NCI-H1417 (cell line): ENCODE measurements at places on chromosomes 11 and 22.
A peak's percentile ranks its signal among the peaks of the same experiment; 100 is the strongest.

DNA sequence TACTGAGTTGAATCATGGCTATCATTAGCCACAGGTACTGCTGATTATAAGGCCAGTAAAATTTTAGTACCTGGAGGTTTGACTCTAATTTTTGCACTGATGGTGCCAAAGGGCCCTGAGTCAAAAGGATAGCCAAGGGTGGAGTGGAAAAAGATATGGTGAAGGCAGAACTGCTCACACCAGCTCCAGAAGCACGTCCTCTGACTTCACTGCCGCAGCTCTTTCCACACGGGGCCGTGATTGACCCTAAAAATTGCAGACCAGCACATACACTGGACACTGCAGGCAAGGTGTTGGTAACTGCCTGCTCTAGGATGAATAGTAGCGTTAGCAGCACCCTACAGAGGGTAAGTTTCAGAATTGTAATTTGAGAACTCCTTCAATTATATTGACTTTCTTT, 25.4 kb upstream of the GRIK4 start:
- DNase-seq = no peak

DNA sequence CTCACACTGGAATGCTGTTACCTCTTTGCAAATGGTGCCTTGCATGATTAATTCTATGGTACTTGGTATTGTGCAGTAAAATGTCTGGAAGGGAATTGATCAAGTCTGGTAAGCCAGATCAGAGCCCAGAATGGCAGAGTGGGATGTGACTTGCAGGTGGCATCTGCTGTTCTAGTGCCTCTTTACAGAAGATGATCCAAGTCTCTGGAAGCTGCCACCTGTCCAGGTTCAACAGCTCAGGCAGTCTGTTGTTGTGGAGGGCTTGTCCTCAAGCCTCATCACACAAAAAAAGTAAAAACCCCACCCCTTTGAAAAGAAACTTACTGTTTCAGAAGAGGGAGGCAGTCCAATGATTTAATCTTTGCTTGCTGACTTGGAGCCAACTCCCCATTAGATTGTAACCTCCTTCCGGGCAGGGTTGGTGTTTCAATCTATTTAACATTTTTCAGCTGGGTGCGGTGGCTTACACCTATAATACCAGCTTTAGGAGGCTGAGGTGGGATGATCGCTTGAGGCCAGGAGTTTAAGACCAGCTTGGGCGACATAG, 17.1 kb downstream of the ZNRF3 start:
- no peak for DNase-seq

GRCh38 chr11:43868852-43869567, 11.6 kb upstream of the ALKBH3 start:
- DNase-seq = peak; percentile 48

GRCh38 chr11:130429120-130429681, 792 bp upstream of the ADAMTS8 start:
- no peak for DNase-seq

DNA sequence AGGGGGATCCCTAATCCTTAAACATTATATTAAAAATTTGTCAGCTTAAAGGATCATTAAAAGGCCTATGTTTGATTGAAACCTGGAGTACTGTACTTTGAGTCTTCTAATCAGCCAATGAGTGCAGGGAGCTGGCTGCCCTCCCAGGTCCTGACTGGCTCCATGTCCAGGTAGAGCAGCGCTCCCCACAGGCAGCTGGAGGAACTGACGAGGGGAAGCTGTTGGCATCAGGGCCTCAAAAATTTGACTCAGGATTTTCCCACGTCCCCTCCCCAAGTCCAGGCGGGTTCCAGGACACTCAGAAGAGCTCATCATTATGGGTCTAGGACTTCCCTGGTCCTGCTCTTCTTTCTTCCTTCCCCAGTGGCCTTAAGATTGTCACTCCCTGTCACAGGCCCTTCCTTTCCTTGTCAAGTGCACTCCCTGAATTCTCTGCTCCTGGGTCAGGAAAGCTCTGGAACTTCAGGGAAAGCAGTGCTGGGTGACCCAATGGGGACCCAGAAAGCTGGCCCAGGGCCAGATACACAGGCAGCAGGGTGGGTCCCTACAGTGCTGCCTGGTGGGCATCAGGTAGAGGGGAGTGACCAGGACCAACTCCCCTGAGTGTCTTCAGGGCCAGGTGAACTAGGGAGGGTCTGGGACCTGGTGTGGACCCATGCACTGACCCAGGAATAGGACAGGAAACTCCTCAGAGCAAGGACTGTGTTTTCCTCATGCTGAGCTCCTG, 65.5 kb downstream of the GGTLC2 start:
- no peak for DNase-seq

GRCh38 chr22:30860176-30861105, 108.1 kb downstream of the MORC2 start:
- no peak for DNase-seq

DNA sequence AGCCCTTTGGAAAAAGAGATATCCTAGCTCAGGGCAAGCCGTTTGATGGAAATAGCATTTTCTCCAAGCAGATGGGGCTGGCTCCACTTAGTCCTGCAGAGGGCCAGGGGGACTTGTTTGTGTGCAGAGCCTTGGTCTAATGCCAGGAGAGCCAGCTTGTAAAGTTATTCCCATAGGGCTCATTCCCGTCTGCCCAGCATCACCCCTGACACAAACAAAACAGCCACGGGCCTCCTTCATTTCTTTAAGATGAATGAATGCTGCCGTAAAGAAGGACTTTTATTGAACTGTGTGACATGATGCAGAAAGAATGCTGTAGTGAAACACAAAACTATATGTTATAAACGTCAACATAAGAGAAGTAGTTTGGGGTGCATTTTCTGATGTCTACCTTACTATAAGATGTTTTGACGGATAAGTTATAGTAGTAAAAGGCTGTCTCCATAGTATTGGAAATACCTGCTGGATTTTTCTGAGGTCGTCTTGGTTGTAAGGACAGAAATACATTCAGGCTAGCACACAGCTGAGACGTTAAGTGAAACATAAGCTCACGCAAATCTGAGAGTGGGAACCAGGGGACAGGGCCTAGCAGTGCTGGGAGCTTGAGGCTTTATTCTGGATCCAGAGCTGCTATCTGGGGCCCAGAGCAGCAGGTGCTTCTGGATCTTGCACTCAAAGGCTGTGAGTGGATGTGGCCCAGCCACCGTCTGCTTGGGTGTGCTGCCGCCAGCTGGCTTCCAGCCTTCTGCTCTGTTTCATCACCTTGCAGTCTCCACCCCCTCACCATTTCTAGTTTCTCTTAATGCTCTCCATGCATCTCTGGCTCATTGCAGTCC, 53.3 kb downstream of the NCAM1 start:
- peak; percentile 81 for DNase-seq

GRCh38 chr11:129731316-129731715, 84.3 kb upstream of the TMEM45B start:
- peak; percentile 59 for DNase-seq

DNA sequence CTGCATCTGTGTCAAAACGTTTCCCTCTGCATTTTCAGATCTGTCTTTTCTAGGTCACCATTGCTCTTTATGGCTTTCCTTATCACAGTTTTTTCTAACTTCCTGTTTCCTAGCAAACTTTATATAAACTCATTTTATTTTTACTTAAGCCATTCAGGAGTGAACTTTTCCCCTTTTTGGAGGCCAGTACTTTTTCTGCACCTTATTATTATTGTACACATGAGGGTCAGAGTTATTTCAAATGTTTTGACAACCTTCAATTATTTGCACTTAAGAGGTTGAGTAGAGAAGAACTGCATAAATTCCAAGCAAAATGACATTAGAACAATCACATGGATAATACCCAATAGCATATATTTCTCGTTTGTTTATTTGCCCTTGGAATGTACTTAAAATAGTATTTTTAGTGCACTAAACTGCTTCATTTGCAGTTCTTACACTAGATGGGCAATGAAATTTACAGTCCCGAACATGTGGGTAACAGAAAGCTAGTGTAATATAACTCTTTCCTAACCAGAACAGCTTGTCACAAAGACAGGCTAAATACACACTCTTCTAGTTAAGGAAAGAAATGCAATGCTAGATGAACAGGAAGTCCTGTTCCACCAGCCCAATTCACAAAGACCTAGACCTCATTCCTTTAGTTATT, 79.5 kb downstream of the UBASH3B start:
- no peak for DNase-seq

DNA sequence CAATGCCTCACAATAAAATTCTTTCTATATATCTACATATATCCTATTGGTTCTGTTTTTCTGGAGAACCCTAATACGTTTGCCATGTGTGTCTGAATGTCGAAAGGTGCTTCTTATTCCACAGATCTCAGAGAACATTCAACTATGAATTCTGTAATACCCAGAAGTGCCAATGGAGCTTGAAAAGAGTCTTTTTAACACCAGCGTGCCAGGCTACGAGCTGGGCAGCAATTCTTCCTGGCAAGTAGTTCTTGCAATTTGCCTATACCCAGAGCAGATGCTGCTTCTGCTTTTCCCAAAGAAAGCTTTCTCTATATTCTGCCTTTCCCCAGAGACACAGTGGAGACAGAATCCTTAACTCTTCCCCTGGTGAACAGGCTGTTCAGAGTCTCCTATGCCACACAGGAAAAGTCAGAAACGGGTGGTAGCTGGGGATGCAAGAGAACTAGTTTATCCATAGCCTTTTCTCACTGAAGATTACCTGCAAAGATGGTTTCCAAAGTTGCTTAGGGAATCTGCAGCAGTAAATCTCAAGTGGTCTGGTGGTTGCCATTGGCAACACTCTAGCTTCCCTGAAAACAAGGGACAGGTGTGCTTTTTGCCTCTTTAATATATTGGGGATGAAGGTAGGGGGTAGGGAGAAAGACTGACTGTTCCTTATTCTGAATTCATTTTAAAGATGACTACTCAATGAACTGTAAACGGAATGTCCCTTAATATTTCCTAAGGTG, 16.8 kb upstream of the PAFAH1B2 start:
- DNase-seq = peak; percentile 74

GRCh38 chr11:57213342-57214097, 23.5 kb downstream of the APLNR start:
- no peak for DNase-seq

DNA sequence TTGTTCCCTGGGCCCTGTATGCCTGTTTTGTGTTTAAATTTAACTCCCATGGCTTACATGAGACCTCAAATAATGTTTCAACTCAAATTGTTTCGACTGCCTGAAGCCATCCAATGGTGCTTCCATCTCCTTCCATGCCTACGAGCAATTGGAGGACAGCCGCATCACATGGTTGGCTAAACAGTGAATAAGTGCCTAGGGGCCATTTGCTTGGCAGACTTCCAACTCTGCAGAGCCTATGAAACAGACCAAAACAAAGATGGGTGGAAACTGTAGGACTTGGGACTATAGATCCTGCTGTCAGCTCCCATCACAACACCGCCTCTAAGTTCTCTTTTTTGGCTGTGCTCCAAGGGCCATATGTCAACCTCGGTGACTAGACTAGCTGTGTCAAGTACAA, 84.1 kb downstream of the PARVA start:
- DNase-seq = peak; percentile 20

DNA sequence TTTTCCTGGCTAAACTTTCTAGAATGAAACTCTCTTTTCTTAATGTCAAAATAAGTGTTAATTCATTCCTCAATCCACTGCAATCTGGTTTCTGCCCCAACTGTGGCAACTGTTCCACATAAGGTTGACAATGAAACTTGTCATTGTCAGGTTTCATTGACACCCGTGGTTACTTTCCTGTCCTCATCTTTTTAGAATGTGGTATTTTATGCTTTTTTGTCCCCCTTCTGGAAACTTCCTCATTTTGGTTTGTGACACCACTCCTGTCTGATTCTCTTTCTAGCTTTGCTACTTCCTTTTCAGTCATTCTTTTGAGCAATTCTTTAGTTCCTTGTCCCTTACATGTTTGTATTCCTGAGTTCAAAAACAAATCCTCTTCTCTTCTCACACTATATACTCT, 7.5 kb upstream of the PDE3B start:
- no peak for DNase-seq

- no peak for DNase-seq
Measured at GRCh38 chr11:44818110-44818509, 91.3 kb downstream of the TSPAN18 start.

GRCh38 chr11:95524314-95525036, 265.1 kb downstream of the FAM76B start:
- DNase-seq = no peak
